Uterine smooth muscle cell (primary cell): ENCODE measurements at places on chromosomes 3 and 15. TPM values are rescaled to one million over a fixed set of nuclear protein-coding genes. Genes with fewer than 3 reads are reported as not detected.

The IL17RB gene
- 0.11 and 0.12 TPM in 2 replicates for total RNA-seq

The KBTBD12 gene
- not detected in 2 replicates for total RNA-seq

The SSUH2 gene
- total RNA-seq: 0.11 and 0.25 TPM in 2 replicates

The PTX3 gene
- 186 and 777 TPM in 2 replicates for total RNA-seq

The IL16 gene
- total RNA-seq: 0.22 and 0.25 TPM in 2 replicates

The MEIS2 gene
- total RNA-seq: 72.7 and 80.9 TPM in 2 replicates

The WDR6 gene
- total RNA-seq: 70.9 and 85.1 TPM in 2 replicates

The CPN2 gene
- not detected in 2 replicates for total RNA-seq

The SNAP23 gene
- 61.6 and 67.5 TPM in 2 replicates for total RNA-seq

The SMCO1 gene
- total RNA-seq: not detected in 2 replicates

The MME gene
- total RNA-seq: 249 and 267 TPM in 2 replicates

The ROBO1 gene
- total RNA-seq: 37.1 and 63.6 TPM in 2 replicates

The LINGO1 gene
- total RNA-seq: not detected in 2 replicates

The PRSS50 gene
- 0.12 TPM in 1 of 2 replicates, not detected in the other for total RNA-seq

The TRPM1 gene
- not detected in 2 replicates for total RNA-seq

The MRPL46 gene
- 16.9 and 18.7 TPM in 2 replicates for total RNA-seq

The BTD gene
- 13.1 and 22.5 TPM in 2 replicates for total RNA-seq

The HGD gene
- total RNA-seq: 0.33 TPM in 1 of 2 replicates, not detected in the other

The PCOLCE2 gene
- 16.6 and 25.4 TPM in 2 replicates for total RNA-seq

The IL5RA gene
- not detected in 2 replicates for total RNA-seq

The SH2D7 gene
- total RNA-seq: not detected in 2 replicates

The HEXA gene
- total RNA-seq: 50.6 and 89.2 TPM in 2 replicates

The ONECUT1 gene
- total RNA-seq: 0.12 TPM in 1 of 2 replicates, not detected in the other

The TRH gene
- total RNA-seq: not detected in 2 replicates

The CMSS1 gene
- 12.6 and 25.0 TPM in 2 replicates for total RNA-seq

The SCAPER gene
- 7.7 and 9.6 TPM in 2 replicates for total RNA-seq

The LHFPL4 gene
- total RNA-seq: not detected in 2 replicates

The ALDH1L1 gene
- total RNA-seq: 0.25 TPM in 1 of 2 replicates, not detected in the other

The CCDC54 gene
- total RNA-seq: not detected in 2 replicates

The RHOV gene
- total RNA-seq: not detected in 2 replicates

The RARRES1 gene
- total RNA-seq: 26.2 and 30.5 TPM in 2 replicates

The HRG gene
- total RNA-seq: not detected in 2 replicates

The HESX1 gene
- 1.4 TPM in 1 of 2 replicates, not detected in the other for total RNA-seq

The CILP gene
- total RNA-seq: under 0.01 and 0.12 TPM in 2 replicates

The CCRL2 gene
- 0.62 and 1.5 TPM in 2 replicates for total RNA-seq

The TNFSF10 gene
- 1.4 and 2.0 TPM in 2 replicates for total RNA-seq

The C2CD4A gene
- total RNA-seq: 0.12 TPM in 1 of 2 replicates, not detected in the other

The SERPINI1 gene
- 1.4 and 1.7 TPM in 2 replicates for total RNA-seq

The PLSCR5 gene
- not detected in 2 replicates for total RNA-seq

The SUCNR1 gene
- not detected in 2 replicates for total RNA-seq

The RASGRP1 gene
- 0.12 and 0.22 TPM in 2 replicates for total RNA-seq

The SLC28A2 gene
- total RNA-seq: not detected in 2 replicates

The SLC15A2 gene
- 0.11 and 0.75 TPM in 2 replicates for total RNA-seq

The FOXL2 gene
- 11.2 and 12.8 TPM in 2 replicates for total RNA-seq

The RTP1 gene
- not detected in 2 replicates for total RNA-seq

The EAF2 gene
- 2.2 and 3.4 TPM in 2 replicates for total RNA-seq

The PAK6 gene
- total RNA-seq: under 0.01 TPM in 2 replicates

The KNSTRN gene
- total RNA-seq: 45.1 and 118 TPM in 2 replicates

The PDZRN3 gene
- 22.8 and 27.7 TPM in 2 replicates for total RNA-seq
